ENCODE measurements at places on chromosomes 4 and X.

DNA sequence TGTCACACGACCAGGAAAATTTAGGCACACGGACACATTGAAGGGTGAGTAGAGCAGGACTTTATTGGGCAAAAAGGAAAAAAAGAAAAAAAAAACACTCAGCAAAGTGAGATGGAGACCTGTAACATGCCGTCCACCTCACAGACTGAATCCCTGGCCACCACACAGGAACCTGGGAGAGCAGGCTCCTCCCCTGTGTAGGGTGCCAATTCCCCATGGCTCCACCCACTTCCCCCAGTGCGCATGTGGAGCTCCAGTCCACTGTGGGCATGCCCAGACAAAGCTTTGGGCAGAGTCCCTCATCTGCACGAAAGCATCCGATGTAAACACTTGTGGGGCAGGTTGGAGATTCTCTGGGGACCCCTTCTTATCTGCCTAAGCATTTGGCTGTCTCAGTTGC, 23.6 kb upstream of the CBR4 start:
- DNase-seq = no peak

GRCh38 chr4:108417923-108418322, 202.5 kb upstream of the RPL34 start:
- DNase-seq = no peak

DNA sequence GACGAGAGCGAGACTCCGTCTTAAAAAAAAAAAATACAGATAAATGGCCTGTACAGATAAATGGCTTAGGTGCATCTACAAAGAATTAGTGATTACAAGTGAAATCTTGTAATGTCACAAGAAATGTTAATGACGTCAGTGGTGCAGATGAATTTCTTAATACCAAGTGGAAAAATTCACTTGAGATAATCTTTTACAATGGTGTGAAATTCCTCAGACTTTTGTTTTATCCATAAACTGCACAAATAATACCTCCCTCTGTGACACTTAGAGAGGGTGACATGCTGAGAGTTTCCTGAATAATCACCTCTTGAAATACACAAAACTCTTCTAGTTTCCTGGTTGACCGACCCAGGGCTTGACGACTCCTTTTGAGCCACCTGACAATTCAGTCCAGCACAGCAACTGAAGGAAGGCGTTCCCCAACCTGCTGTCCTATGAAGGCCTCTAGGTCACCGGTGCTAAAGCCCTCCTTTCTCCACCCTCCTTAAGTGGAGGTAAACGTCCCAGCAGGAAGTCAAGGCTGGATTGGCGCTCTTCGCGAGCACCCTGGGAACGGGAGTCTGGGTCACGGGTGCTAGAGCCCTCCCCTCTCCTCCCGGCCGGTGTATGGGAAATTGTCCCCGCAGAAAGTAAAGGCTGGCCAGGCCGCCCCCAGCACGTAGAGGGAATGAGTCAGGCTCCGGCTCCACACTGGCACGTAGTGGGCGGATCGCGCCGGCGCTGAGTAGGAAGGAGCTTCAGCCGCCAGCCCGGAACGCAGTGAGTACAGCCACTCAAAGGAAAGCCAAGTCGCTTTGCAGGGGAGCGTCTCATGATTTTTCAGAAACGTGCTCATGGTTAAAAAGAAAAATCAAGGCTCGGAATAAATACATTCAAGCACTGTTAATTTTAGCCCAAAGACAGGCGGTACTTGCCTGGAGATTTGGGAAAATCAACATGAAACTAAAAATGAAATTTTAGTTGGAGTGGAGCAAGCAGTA, at the start of gene TMEM144:
TMEM144 (plus strand) TSS at position 662 of the 983 bp plus-strand sequence. CDS start 2,182 bp downstream, outside the sequence.
- peak; percentile 81 for DNase-seq

GRCh38 chr4:850323-850945, 24.5 kb upstream of the CPLX1 start:
- no peak for DNase-seq

DNA sequence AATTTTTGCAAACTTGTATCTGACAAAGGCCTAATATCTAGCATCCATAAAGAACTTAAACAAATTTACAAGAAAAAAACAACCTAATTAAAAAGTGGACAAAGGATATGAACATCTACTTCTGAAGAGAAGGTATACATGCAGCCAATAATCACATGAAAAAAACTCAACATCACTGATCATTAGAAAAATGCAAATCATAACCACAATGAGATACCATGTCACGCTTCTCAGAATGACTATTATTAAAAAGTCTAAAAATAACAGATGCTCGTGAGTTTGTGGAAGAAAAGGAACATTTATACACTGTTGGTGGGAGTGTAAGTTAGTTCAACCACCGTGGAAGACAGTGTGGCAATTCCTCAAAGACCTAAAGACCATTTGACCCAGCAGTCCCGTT, 24.0 kb downstream of the CEP44 start:
- DNase-seq = no peak

DNA sequence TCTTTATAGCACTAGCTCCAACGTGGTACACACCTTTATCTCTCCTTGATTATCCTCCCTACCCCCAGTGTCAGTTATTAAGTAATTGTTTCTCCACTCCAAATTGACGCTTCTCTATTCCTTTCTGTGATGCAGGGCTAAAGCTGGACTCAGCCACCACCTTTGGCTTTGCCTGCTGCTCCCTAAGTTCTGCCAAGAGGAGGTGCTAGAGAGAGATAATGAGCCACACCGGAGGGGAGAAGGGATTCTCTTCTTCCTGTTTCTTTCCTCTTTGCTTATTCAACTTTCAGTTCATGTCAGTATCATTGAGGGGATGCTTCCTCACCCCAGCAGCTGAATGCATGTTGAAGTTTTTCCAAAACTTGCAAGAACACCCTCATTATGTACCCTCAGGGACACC, 176.5 kb downstream of the GBA3 start:
- DNase-seq = no peak

DNA sequence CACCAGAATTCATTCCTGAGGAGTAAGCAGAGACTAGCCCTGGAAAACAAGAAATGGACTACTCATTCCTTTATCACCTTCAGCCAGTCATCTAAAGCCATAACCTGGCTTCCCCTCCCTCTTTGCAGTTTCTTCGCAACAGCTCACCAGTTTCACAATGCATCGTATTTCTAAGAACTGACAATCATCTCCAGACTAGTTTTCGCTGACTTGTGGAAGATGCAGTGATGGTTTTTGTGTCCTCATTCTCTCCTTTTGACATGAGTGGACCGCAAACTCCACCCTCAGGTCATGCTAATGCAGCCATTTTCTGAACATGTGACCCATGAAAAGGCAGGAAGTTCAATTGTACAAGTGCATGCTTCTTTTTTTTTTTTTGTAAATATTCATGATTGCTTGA, 1203.5 kb downstream of the PCDH7 start:
- DNase-seq = no peak

DNA sequence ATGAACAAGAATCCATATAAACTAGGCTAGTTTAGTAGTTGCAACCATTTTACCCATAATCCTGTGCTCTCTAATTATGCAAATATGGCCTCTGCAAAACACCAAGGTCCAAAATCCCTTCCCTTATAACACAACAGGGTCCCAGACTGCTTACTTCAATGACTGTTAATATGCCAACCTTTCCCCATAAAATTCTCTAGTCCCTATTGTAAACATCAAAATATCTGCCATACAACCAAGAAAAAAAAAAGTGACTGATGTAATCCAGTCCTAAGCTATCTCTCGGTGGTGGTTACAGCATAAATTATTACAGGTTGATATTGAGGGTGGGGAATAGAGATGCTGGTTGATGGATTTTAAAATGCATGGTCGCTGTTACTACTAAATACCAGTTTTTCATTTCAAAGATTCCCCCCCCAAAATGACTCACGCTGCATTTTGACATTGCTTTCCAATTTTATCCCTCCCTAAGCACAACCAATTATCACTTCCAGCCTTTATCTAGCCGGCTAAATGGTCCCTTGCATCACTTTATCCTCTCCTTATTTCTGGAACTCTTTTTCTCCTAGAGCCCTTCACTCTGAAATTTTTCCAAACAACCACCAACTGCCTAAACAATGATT, 44.8 kb downstream of the TSPAN5 start:
- DNase-seq = no peak

DNA sequence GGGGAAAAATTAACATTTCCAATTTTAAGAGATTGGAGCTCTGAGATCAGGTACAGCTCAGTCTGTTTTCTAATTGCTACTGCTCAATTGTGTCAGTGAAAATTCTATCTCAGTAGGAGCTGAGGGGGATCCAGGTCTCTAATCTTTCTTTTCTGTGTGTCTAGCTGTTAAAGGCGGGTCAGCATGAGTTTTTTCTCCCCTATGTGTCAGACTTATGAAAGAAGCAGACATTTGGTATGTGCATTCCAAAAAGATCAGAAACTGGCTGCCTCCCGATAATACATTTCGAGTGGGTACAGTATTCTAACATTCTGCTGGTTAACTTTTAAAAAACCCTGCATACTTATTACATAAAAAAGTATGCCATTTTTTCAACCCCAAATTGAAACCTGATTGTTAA, 72.4 kb downstream of the PCDH7 start:
- DNase-seq = no peak

DNA sequence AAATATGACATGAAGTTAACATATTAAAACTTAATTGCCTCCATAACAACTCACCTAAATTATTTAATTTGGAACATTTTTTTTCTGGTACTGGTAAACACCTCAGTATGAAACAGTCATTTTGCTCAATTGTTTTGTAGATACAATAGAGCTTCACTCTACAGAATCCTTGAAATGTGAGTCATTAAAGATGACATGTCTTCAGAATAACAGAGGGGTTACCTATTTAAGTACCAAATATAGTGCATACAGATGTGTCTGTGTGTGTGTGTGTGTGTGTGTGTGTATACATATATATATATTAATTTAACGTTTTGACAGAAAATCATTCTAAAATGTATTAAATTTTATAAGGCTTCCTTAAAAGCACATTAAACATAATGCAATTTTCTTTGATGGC, 297.6 kb downstream of the INPP4B start:
- DNase-seq = no peak

DNA sequence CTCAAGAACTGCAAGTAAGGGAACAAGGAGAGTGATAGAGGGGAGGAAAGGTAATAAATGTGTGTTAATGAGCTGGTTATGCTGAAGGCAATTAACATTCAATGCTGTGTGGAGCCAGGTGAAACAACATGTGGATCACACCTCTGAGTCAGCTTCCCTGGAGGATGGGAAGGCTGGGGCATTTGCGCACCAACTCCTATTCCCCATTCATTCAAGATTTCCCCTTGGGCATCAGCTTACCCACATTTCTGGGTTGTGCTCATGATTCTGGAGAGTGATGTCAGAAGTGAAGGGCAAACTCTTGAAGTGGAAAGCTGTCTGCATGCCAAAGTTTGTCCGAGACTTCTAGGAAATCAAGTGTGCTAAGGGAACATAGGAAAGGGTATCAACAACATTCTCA, 461.4 kb downstream of the MID1IP1 start:
- DNase-seq = no peak

DNA sequence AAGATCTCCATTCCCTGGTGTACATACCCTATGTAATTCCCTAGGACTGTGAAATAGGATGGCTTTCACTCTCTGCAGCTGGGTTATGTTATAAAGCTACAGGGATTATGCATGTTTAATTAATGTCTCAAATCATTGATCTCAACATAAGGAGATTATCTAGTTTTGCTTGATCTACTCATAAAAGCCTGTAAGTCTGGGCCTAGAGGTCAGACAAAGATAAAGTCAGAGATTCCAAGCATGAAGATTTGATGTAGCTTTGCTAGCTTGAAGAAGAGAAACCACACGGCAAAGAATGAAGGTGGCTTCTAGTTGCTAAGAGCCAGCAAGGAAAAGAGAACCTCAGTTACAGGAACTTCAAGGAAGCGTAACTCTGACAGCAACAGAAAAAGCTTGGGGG, 456.9 kb downstream of the CCSER1 start:
- DNase-seq = no peak

- no peak for DNase-seq
Measured at GRCh38 chr4:76206222-76206942, 7.2 kb downstream of the SCARB2 start.

GRCh38 chrX:69506617-69507499, 2.7 kb downstream of the NALF2 start:
- DNase-seq = peak; percentile 14

DNA sequence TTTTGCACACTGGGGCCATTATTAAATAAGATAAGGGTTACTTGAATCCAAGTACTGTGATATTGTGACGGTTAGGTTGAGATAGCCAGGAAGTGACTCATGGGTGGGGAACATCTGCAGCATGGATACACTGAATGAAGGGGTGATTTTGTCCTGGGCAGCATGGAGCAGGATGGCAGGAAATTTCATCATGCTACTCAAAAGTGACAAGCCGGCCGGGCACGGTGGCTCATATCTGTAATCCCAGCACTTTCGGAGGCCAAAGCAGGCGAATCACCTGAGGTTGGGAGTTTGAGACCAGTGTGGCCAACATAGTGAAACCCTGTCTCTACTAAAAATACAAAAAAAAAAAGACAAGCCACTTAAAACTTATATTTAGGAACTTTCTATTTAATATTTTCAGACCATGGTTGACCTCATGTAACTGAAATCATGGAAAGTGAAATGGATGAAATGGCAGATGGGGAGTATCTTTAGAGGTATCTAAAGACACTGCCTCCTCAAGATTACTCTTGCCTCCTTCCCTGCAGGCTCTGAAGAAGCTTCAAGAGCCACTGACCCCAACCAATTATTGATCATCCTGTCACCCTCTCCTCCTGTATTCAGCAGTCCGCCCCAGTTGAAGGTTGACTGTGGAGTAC, 3.9 kb upstream of the TRIM60 start:
- peak; percentile 7 for DNase-seq

DNA sequence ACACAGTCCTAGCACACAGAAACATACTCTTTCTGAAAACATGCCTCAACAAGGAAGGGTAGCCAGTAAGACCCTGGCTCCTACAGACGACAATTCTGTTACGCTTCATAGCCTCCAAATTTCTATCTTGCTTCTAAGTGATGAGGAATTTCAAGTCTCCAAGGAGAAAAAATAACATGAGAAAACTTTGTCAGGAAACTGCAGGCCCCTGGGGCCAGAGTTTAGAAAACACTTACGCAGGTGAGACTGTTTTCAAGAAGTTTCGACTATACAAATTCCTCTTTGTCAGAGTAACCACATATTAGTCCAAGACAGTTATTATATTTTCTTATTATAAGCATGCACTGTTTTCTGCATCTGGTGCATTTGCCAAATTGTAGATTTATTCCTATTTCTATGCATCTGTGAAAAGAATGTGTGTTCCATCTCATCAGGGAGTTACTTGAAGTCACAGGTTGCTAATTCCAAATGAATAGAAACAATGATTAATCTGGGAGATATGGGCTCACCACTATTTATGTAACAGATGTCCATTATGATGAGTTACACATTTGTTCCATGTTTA, 30.3 kb upstream of the HCCS start:
- no peak for DNase-seq

GRCh38 chrX:22648281-22648680, 351.5 kb upstream of the DDX53 start:
- DNase-seq = no peak

DNA sequence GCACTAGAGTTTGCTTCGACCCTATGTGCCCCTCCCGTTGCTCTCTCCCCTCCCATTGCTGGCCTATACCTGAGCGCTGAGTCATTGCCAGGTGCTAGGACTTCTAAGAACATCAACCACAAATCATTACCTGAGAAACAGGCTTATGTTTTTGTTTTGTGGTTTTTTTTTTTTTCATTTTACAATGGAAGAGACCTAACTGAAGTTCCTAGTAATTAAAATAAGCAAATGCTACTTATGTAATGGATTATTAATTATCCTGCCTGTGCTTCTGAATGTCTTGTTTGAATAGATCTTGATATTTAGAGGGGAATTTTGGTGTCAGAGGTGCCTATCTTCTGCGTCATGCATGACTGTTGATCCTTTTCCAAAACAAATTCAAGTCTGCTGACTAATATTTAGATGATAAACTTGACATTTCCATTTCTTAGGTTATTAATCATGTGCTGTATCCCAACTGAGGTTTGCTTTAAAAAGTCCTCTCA, 275.4 kb upstream of the CPEB2 start:
- no peak for DNase-seq

All from caudate nucleus (tissue), 63 donors.